GM03348 (cell line): ENCODE measurements at places on chromosomes 4 and X.

GRCh38 chrX:78024349-78025059 lies 55.1 kb upstream of the PGAM4 start:
- peak; percentile 3 for DNase-seq

- no peak for DNase-seq
These were observed 38.5 kb downstream of the GPM6A start for GRCh38 chr4:175773566-175773965.

GRCh38 chrX:20729416-20729815 lies 462.7 kb upstream of the RPS6KA3 start:
- DNase-seq, result peak; percentile 21

DNA sequence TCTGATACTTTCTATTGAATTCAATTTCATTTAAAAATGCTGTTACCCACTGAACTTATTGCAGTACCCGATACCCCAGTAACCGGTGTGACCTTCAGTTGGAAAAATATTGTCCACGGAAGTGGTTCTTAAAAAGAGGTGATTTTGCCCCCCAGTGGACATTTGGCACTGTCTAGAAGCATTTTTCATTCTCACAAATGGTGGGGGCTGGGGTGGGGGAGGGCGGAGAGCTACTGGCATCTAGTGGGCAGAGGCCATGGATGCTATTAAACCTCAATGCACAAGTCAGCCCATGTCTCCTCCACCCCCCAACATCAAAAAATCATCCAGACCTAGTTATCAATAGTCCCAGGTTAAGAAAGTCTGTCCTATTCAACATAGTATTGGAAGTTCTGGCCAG lies 19.6 kb upstream of the CHM start:
- no peak for DNase-seq

- DNase-seq, result no peak
These were observed 3.5 kb downstream of the RAB9B start for GRCh38 chrX:103828529-103828928.

DNA sequence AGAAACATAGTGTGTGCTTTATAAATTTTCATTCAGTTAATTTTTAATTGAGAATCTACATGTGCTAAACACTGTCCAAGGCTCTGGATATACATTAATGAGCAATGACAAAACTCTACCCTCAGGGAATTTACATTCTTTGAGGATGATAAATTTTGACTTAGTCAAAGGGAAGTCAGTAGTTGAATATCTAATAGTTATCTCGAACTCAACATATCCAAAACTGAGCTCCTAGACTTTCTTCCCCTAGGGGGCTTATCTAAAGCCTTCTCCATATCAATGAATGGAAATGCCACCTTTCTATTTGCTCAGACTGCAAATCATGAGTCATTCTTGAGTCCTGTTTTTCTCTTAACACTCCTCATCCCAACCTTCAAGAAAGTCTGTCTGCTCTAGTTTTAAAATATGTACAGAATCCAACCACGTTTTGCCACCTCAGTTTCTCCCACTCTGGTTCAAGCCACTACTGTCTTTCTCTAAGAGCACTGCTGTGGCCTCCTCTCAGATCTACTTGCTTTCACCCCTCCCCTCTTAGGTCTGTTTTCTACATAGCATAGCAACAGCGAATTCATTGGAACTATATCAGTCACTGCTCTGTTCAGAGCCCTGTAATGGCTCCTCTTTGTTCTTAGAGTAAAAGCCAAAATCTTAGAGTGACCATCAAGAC lies 9.5 kb downstream of the PARM1 start:
- DNase-seq, result no peak

DNA sequence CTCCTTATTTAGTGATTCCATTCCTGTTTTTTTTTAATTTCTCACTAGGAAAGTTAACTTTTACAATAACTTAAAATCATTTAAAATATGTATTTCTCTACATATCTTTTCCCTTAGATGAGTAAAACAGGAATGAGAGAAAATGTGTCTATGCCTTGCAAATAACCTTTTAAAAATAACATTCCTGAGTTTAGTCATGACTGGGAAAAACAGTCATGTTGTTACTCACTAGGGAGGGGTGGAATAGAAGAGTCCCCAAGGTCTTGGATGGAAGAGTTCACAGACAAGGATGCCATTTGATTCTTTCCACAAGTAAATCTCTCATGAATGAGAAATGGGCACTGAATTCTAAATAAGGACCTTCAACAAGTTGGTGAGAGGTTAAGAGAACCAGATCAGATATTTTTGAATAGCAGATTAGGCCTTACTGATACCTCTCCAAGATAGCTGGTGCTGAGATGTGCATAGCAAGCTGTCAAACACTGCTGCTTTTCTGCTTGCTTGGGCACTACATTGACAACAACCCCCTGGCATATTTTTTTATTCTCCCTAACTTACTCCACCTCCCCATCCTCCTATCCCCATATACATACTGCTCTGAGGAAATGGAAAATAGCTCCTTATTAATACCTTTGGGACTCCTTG lies 25.1 kb downstream of the UGDH start:
- DNase-seq, result peak; percentile 81

DNA sequence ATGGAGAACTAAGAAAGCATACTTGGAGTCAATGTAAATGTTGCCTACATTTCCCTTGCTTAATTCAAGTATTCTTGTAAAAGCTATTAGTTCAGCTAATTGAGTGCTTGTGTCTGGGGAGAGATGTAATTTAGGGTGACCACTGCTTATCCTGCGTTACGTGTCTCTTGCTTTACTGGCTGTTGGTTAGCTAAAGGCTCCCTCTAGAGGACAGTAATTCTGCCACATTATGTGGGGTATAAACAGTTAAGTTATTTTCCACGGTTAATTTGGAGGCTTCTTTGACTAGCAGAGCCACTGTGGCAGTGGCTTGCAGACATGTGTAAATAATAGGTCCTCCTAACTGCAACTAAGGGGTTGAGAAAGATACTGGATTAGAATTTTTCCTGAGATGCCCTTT lies 25.3 kb upstream of the NAF1 start:
- DNase-seq, result peak; percentile 14

GRCh38 chrX:80174925-80175574 lies 160.5 kb downstream of the TBX22 start:
- no peak for DNase-seq

DNA sequence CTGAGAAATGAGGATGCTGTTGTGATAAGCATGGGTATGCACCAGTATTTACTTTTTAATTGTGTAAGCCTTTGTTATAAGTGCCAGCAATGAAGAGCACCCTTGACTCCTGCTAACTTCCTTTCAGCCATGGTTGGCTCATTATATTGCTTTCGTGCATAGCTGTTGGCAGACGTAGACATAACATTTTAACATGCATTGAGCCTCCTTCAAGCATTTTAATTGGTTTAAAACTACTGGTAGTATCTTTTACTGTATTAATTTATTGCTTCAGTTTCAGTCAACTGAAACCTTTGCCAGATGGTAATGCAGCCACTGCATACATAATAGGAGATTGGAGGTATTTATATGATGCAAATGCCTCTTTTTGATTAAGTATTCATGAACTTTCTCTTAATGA lies 1285.4 kb downstream of the PCDH18 start:
- no peak for DNase-seq

DNA sequence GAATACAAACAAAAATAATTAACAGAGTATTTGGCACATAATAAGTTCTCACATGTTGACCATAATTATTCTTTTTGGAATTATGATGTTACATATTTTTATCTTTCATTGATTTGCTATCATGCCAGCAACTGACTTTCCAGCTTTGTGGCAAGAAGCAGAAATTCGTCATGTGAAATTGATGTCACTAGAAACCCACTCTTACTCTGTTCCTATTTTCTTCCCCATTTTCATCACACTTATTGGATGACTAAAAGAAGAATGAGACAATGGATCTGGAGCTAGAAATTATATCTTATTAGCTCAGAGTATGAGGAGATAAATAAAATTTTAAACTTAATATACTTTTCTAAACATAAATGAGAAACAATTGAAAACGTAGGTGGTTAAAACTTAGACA lies 31.9 kb downstream of the EGF start:
- no peak for DNase-seq

- peak; percentile 63 for DNase-seq
These were observed 19.7 kb upstream of the FHIP1A start for GRCh38 chr4:151389311-151389710.
